ENCODE measurements at places on chromosomes 11 and 22.

GRCh38 chr11:61922539-61922938 lies 5.2 kb upstream of the RAB3IL1 start:
- DNase-seq: no peak

DNA sequence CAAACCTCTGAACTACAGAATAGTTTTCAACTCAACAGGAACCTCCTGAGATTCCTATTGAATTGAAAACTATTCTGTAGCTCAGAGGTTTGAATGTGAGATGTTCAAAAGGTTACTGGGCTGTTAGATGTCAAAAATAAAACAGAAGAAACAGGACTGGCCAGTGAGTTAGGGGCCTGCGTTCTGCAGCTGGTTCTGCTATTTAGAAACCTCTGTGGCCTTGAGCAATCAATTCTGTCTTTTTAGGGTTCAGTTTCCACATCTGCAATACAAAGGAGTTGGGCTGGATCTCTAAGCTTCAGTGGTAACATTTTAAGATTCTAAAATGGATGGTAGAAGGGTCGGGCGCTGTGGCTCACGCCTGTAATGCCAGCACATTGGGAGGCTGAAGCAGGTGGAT lies 55.8 kb downstream of the CLMP start:
- no peak for DNase-seq

GRCh38 chr11:37926772-37927171 lies 1328.7 kb upstream of the RAG2 start:
- DNase-seq: no peak

- no peak for DNase-seq
These were observed 7.9 kb downstream of the FAM118A start for GRCh38 chr22:45317551-45318167.

- no peak for DNase-seq
These were observed 33.7 kb downstream of the USP28 start for GRCh38 chr11:113841691-113842090.

DNA sequence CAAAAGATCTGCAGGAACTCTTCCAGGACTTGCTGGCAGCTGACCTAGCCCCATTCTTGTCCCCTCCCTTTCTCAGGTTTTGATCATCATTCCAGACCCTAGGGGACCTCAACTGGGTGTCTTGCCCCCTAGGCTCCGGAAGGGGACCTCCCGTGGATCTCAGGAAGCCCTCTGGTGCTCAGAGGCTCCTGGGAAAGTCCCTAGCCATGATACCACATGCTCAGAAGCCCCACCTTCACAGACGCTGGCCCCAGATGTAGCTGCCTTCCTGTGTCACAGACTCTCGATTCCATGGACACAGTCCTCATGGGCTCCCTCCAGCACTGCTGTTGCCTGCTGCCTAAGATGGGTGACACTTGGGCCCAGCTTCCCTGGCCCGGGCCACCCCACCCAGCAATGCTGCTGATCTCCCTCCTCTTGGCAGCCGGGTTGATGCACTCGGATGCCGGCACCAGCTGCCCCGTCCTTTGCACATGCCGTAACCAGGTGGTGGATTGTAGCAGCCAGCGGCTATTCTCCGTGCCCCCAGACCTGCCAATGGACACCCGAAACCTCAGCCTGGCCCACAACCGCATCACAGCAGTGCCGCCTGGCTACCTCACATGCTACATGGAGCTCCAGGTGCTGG lies at the start of gene LRRC55:
Gene LRRC55 (plus strand): TSS at position 276 of the 628 bp plus-strand sequence. CDS start 70 bp downstream, at position 346.
- DNase-seq: no peak

GRCh38 chr22:23184764-23185113 lies 4.4 kb downstream of the BCR start:
- no peak for DNase-seq

- no peak for DNase-seq
These were observed 8.6 kb upstream of the POLDIP3 start for GRCh38 chr22:42623301-42623751.

DNA sequence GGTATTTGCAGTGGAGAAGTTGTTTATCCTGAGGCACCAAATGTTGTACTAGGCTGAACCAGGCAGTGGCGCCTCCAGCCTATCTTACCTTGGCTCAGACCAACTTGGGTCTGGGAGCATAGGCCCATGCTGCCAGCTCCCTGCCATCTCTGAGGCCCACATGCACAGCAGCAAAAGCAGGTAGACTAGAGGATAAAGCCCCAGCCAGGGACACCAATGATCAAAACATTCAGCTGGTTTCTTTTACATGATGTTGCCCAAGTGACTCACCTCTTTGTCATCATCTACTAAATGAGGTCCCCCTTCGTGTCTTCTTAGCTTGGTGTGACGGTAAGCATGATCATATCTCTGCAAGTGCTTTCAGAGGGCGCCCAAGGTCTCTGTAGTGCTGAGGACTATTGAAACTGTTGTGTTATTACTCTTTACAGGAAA lies 112.1 kb upstream of the DRD2 start:
- DNase-seq: no peak
